ENCODE measurements at places on chromosomes 1 and 21.

- no peak overlapping the region for H3K27ac ChIP-seq
- no peak for DNase-seq
- H3K4me3 ChIP-seq, result no peak overlapping the region
Measured at GRCh38 chr1:56843544-56843943, 11.1 kb upstream of the C8A start.

DNA sequence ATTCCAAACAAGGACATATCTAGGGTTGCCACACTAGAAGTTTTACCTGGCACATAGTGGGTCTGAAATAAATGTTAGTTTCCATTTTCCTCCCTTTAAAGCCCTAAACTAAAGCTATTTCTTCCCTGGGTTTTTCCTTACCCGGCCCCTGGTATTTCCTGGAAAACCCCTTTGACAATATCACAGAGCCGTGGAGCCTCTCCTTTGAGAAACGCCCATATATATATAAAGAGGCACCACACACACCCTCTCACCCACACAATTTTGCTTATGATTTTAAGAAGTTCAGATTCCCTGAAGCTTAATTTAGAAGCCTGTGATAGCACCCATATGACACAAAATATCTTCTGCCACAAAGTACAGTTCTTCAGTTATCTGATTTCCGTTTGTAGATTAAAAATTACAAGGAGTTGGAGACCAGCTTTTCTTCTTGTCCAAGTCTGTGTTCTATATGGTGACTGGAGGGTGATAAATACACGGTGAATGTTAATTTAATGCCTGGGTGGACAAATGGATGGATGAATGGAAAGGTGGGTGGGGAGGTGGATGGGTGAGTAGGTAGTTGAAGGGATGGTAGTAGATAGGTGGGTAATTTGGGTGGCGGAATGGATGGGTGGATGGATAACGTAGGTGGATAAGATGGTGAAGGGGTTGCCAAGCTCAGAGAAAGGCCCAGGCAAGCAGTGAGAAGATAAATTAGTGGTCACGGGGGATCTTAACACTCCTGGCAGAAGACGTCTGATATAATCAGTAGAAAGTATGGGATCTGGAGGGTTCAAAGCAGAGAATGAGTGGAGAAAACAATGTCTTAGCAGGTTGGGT lies 154.4 kb upstream of the FGGY start:
- peaks cover 2% of the 10 kb centered on the region for H3K36me3 ChIP-seq
- peaks cover 8% of the 10 kb centered on the region for H3K4me1 ChIP-seq
- H3K4me3 ChIP-seq, result no peak overlapping the region
- DNase-seq, result no peak

- H3K27me3 ChIP-seq, result no peaks in the 10 kb centered on the region
- H3K4me1 ChIP-seq, result no peaks in the 10 kb centered on the region
- no peak for DNase-seq
- H3K27ac ChIP-seq, result no peak overlapping the region
- H3K36me3 ChIP-seq, result no peaks in the 10 kb centered on the region
Measured at GRCh38 chr1:23394684-23395083, 25.0 kb upstream of the ZNF436 start.

DNA sequence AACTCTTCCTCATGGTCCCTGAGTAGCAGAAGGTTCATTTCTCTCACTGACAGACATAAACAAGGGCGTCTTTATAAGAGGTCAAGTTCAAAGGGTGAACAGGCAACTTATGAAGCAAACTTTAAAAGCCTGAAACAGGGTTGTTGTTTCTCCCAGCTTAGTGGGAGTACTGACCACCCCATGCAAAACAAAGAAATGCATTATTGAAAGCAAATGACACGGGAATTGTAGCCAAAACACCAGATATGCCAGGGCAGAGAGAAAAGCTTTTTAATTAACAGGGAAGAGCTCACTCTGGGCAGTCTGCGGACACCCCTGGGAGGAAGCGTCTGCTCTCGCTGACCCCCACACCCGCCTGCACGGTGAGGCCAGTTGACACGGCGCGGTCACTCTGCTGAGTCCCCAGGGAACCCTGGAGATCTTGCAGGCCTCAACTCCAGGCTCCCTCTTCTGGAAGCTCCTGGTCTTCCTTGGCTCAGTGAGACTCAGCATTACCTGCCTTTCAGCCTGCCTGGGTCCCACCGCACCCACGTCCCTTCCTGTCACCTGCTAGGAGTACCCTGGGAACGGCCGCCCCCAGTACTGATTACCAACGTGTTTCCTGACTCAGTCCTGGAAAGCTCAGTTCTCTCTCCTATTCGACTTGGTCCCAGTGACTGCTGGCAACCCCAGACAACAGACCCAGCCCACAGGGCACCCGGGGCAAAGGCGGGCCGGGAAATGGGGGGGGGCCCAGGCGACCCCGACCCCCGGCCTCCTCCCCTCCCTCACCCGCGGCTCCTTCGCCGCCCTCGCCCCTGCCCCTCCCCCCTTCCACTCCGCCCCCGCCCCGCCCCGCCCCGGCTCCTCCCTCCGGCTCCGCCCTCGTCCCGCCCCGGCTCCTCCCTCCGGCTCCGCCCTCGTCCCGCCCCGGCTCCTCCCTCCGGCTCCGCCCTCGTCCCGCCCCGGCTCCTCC lies 972 bp downstream of the CFAP410 start:
- peak overlapping the region; percentile 97 for H3K27ac ChIP-seq
- H3K4me1 ChIP-seq, result peaks cover 21% of the 10 kb centered on the region

- DNase-seq, result no peak
- peaks cover 17% of the 10 kb centered on the region for H3K4me1 ChIP-seq
- no peak overlapping the region for H3K4me3 ChIP-seq
- no peaks in the 10 kb centered on the region for H3K27me3 ChIP-seq
- no peak overlapping the region for H3K27ac ChIP-seq
Measured at GRCh38 chr21:33197496-33197895, 32.2 kb upstream of the IFNAR2 start.

GRCh38 chr1:20141001-20141400 lies 1.9 kb downstream of the PLA2G2F start:
- H3K36me3 ChIP-seq, result no peaks in the 10 kb centered on the region
- no peak for DNase-seq
- H3K27me3 ChIP-seq, result peaks cover 14% of the 10 kb centered on the region
- no peaks in the 10 kb centered on the region for H3K4me1 ChIP-seq
- H3K27ac ChIP-seq, result no peak overlapping the region
- H3K4me3 ChIP-seq, result no peak overlapping the region

GRCh38 chr1:241521718-241522117 lies 2.2 kb upstream of the FH start:
- peaks cover 5% of the 10 kb centered on the region for H3K4me1 ChIP-seq
- H3K4me3 ChIP-seq, result no peak overlapping the region
- DNase-seq, result no peak
- peaks cover 2% of the 10 kb centered on the region for H3K36me3 ChIP-seq
- H3K27ac ChIP-seq, result no peak overlapping the region

Data from central memory CD8-positive, alpha-beta T cell (primary cell).